ENCODE measurements at places on chromosomes 5 and 9.
A peak's percentile ranks its signal among the peaks of the same experiment; 100 is the strongest.

- DNase-seq, result no peak
Observed at GRCh38 chr5:150622157-150622556, 18.3 kb upstream of the SYNPO start.

DNA sequence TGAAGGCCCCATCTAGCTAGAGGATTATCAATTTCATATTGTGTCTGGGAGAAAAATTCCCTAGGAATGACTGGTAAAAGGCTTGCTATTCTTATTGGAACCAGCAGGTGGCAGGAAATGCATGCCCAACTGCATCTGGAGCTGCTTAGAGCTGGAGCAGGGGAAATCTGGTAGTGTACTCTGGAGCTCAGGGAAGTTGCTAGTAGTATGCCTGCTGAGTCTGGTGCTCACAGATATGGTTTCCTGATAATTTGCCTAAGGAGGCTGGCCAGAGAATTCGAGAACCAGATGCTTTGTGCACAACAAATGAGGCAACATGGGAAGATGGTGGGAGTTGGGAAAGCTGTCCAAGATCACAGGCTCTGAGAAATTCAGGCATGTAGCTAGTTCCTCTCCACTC lies 53.7 kb downstream of the G3BP1 start:
- DNase-seq, result peak; percentile 69

- DNase-seq, result no peak
Observed at GRCh38 chr9:118975736-118976135, 393.5 kb downstream of the BRINP1 start.

DNA sequence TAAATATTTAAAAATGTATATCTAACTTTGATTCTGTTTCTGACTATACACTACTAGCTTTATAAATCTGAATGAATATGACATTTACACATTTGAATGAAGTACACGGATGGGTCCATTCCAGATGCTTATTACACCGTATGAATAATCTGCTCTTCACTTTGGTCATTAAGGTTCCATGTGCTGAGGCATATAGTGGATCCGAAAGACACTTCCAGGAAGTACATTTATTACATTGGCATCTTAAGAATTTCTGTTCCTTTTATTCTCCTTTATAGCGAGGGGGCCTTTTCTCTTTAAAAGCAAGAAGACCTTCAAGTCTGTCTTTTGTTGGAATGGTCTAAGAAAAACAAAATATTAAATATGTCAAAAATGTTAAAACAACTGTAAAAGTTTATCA lies 147.6 kb downstream of the AUH start:
- no peak for DNase-seq

- DNase-seq, result no peak
Observed at GRCh38 chr9:22382331-22382730, 64.3 kb upstream of the DMRTA1 start.

- DNase-seq, result no peak
Observed at GRCh38 chr5:68698025-68698940, 395.5 kb upstream of the SLC30A5 start.

- DNase-seq, result no peak
Observed at GRCh38 chr5:107916731-107917725, 246.3 kb upstream of the EFNA5 start.

GRCh38 chr5:151214614-151215545 lies 9.0 kb downstream of the CCDC69 start:
- DNase-seq, result peak; percentile 57

DNA sequence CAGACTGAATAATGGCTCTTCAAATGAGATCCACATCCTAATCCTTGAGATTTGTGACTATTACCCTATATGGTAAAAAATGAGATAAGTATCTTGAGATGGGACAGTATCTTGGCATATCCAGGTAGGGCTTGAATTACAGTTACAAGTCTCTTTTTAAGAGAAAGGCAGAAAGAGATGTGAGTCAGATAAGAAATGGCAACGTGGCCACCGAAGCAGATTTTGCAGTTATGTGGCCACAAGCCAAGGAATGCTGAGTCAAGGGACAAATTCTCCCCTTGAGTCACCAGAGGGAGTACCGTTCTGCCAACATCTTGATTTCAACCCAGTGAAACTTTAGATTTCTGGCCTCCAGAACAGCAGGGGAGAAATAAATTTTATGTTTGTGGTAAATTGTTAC lies 1983.0 kb upstream of the C9orf72 start:
- DNase-seq, result no peak

DNA sequence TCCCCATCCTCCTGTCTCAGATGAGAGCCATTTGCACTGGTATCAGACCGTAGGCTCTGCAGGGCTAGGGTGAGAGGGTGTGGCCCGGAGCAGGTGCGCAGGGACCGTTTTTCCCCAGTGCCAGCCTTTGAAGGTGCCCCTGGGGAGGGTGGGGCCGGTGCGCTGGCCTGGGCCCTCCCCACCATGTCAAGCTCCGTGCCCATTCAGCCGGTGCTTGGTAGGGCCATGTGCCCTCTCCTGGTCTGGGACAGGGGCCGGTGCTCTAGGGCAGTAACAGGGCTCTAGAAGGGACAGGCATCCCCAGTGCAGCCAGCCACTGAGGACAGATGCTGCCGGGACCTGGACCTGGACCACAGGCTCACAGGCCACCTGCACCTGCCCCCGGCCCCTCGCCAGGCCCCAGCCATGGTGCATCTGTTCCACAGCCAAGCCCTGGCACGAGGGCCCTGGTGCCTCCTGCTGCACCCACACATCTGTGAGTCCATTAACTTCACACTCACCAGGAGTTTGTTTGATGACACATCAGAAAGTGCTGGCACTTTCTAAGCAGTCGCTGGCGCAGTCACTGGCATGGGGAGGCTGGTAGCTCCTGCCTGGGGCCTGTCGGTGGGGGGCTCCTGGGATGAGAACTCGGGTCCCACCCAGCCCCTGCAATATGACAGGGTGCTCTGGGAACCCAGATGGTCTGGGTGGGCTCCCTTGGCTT lies 5.0 kb upstream of the QRFP start:
- no peak for DNase-seq

DNA sequence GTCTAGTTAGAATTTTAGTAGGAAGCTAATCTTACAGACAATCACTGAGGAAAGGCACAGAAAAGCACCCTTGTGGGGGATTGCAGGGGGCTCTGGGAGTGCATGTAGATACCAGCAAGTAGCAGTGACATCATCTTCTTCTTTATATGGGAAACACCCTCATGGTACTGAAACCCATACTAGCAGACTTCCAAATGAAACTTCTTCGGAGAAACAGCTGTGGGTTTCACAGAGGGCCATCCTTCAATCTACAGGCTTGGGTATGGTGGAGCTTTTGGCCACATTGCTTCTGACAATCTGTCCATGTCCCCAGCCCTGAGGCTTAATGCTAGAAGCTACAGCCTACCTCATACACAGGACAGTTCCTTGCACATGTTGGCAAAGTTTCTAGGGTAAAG lies 165.2 kb upstream of the NFIB start:
- no peak for DNase-seq

- DNase-seq, result no peak
Observed at GRCh38 chr5:116848954-116849581, 274.4 kb upstream of the SEMA6A start.

- peak; percentile 59 for DNase-seq
Observed at GRCh38 chr5:1666812-1667588, 132.6 kb downstream of the MRPL36 start.

GRCh38 chr9:86186696-86187095 lies 72.8 kb downstream of the C9orf153 start:
- no peak for DNase-seq

DNA sequence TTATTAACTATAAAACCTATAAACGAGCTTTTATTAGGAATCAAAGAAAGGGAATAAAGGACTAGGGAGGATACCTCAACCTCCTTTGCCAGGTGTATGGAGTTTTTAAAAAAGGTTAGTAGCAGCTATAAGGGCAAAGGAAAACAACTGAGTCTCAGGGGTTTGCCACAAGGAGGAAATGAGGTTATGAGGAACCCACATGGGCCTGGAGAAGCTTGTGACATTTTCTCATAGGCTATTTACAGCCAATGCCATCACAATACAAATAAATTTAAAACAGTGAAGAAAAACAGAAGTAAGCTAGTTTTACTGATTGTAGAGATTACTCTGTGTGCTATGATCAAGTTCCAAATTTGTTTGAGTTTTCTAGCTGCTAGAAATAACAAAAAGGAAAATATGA lies 92.6 kb downstream of the CDKN2A start:
- DNase-seq, result no peak

GRCh38 chr5:177319913-177320588 lies 8.4 kb upstream of the MXD3 start:
- DNase-seq, result no peak

- no peak for DNase-seq
Observed at GRCh38 chr5:128228008-128228407, 144.4 kb downstream of the SLC12A2 start.

GRCh38 chr9:70324963-70325362 lies 66.2 kb downstream of the SMC5 start:
- no peak for DNase-seq

DNA sequence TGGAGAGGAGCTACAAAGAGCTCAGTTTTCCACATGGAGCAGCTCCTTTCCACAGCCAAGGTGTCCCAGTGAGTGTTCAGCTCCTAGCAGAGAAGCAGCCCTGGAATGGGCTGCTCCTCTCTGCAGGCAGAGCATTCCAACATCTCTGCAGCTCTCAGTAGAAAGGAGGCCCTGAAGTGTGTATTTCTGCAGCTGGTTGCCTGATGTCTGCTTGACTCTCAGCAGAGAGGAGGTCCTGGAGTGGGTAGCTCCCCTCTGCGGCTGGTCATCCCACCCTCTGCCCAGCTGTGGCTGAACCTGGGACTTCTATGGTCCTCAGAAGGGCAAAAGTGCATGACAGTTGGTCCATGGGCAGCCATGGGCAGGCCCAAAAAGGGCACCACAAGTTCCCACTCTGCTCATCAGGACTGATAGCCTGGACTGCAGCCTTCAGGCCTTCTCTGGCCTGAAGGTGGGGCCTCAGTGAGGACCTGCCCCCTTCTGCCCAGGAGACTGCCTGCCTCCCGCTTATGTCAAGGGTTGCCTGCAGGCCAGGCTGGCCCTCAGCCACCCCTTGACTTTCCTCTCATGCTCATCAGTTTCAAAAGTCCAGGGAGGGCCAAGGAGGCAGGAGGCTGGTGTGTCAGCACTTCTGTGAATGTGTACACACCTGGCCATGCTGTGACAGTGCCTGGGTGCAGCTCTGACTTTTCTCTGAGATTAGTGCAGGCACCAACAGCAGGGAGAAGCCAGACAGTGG lies 605.9 kb upstream of the FAM174A start:
- DNase-seq, result no peak

DNA sequence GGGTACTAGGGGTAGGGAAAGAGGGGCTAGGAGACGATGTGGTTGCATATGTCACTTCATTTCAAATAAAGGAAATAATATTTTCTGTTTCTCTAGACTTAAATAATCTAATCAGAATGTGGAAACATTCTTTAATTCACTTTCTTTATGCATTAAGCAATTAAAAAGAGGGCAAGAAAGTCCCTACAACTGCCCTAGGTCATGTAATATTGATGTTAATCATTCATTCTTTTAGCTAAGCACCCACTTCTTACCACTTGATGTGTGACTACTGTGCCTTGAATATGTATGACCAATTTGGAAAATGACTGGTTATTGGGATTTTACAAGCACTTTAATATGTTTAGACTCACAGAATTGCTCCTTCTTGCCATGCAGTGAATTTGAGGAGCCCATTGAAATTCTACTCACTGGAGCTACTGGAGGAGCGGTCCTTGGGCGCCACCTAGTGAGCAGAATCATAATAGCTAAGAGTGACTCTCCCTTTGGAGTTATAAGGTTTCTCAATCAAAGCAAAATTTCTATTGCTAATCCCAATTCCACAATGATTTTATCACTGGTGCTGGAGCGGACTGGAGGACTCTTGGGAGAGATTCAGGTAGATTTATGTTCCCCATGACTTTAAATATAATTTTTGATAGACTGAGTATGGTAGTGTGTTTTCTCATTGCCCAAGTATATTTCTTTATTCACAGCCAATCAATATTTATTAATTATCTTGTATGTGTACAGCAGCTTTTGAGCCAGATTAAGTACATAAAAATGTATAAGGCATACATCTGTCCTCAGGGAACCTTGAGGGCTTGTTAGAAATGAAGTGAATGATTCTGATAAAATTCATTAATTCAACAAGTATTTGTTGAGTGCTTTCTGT lies 225.1 kb downstream of the ADGRV1 start:
- peak; percentile 63 for DNase-seq

- DNase-seq, result no peak
Observed at GRCh38 chr5:113188436-113188835, 211.8 kb downstream of the DCP2 start.

GRCh38 chr5:107607671-107608345 lies 62.9 kb downstream of the EFNA5 start:
- DNase-seq, result no peak

- no peak for DNase-seq
Observed at GRCh38 chr5:174413567-174414314, 310.6 kb upstream of the MSX2 start.

GRCh38 chr9:132141344-132141947 lies 20.4 kb upstream of the NTNG2 start:
- no peak for DNase-seq

- DNase-seq, result peak; percentile 35
Observed at GRCh38 chr5:139574641-139575312, 13.6 kb downstream of the UBE2D2 start.

DNA sequence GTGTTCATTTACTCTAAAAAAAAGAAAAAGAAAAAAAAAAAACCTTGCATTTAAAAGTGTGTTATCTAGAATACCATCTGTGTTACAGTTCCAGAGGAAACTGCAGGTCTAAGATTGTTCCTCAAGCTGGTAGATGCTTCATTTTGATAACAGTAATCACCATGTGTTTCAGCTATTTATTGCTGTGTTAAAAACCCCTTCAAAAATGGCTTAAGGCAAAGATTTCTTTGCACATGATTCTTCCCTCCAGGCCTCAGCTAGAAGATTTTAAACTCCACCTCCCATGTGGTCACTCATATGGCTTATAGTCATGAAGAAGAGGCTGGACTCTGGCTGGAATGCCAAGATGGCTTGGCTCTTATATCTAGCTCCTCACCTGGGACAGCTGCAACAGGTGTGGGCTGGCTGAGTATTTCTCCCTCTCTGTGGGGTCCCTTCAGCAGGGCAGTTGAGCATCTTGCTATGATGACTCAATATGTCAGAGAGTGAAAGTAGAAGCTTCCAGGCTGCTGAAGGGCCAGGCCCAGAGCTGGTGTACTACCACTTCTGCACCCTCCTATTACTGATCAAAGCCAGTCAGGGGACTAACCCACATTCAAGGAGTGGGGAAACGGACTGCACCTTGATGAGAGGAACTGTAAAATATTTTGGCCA lies 920.4 kb upstream of the DMAC1 start:
- DNase-seq, result no peak
